Chondrocyte (in vitro differentiated cells): ENCODE measurements at places on chromosomes 13 and 19.

DNA sequence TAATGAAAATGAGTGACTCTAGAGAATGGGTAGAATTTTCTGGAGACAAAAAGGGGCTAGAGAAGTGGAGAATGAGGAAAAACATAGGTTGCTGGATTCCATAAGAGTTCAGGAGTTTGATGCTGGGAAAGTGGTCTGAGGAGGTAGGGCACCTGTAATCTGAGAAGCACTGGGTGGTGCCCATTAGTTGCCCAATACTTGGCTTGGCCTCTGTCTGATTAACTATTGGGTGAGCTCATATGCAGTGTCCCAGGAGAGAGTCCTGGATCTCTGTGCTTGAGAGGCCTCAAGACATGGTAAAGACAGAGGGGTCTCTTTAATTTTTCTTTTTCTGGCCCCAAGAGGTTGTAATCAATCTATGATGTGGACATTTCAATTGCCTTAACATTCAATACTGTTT is 390.1 kb downstream of the TDRD3 start:
- DNase-seq, result no peak

DNA sequence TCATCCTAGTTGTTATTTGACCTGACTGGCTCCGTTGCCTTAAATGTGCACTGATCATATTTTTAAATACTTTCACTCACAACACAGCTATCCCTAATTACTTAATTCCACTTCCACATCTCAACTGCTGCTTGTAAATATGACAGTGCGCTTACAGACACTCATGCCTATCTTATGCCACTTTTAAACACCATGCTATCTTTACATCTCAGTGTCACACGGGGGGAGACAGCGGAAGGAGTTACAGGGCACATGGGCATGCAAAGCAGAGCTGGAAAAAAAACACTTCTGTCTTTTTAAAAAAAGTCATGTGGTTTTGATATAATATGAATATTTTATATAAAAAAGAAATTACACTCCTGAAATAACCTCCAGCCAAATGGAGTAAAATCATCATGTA is 44.1 kb downstream of the SMAD9 start:
- DNase-seq, result no peak

DNA sequence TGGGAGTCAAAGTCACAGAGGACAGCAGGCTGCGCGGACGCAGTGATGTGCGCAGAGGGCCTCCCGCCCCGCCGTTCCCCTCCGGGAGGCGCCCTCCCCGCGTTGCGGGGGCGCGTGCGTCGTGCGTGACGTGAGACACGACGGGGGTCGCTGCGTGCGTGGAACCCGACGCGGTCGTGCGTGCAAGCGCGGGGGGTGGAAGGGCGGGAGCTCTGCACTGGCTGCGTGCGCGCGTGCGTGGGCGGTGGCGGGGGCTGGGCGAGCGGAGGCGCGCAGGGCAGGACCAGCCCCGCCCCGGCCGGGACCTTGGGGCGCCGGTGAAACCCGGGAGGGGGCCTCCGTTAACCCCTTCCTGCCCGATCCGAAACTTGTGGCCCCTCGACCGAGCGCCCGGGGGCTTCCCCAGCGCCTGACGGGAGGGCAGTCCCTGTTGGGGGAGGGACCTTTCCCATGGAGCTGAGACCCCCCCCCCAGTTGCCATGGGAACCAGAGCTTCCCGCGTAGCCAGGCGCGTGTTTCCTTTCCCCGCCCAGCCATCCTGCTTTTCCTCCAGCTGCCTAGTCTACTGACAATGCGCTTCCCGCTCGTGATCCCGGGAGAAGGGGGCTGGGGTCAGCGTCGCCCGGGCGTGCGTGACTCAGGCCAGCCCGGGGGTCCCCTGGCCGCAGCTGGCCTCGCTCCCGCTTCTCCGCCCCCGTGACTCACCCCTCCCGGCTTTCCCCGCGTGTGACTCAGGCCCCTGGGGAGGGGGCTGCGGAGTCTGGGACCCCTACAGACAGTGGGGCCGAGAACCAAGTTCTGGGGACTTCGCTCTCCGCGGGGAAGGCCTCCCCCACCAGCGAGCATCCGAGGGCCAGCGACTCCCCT is 7.3 kb upstream of the HOOK2 start:
- no peak for DNase-seq

DNA sequence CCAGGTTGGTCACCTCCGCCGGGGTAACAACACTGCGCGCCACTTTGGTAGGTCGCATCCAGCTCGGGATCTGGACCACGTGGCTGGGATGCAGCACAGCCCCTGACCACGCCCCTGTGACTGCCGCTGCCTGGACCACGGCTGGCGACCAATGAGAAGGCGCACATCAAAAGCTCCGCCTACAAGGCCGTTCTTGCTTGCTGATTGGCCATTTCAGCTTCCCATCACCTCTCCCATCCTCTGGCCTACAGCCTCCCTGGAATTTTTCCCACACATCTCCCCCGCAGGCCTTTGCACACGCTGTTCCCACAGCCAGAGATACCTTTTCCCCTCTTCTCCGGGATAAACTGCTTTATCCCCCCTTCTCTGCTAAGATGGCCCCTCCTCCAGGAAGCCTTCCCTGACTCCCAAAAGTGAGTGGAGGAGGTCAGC is 12.5 kb upstream of the MAP1S start:
- DNase-seq, result no peak

GRCh38 chr19:5593343-5594255 is 25.8 kb upstream of the TINCR start:
- peak; percentile 83 for DNase-seq

- DNase-seq, result no peak
Observed at GRCh38 chr13:50796463-50796862, 47.0 kb downstream of the DLEU7 start.

- no peak for DNase-seq
Observed at GRCh38 chr13:50417597-50417996, 402.4 kb downstream of the KCNRG start.

GRCh38 chr19:15562861-15563260 is 52.2 kb upstream of the CYP4F8 start:
- DNase-seq, result no peak

GRCh38 chr13:25248071-25248470 is 39.2 kb downstream of the MTMR6 start:
- no peak for DNase-seq

- no peak for DNase-seq
Observed at GRCh38 chr13:110000534-110001345, 214.4 kb upstream of the IRS2 start.

DNA sequence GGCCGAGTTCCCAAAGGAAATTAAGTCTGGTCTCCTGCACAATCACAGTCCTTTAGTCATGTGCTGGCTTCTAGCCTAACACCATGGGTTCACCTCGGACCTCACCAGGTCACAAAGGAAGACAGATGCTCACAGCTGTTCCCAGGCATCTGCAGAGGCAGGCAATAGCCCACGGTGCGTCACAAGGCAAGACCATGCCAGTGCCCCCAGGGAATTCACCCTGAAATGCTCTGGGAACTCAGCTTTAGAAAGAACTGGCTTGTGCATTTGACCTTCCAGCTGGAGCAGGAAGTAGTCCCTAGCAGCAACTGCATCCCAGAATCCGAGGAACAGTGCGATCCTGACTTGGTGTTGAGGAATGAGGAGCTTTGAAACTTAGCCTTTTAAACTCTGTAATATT is 96.8 kb upstream of the WASF3 start:
- DNase-seq, result no peak

DNA sequence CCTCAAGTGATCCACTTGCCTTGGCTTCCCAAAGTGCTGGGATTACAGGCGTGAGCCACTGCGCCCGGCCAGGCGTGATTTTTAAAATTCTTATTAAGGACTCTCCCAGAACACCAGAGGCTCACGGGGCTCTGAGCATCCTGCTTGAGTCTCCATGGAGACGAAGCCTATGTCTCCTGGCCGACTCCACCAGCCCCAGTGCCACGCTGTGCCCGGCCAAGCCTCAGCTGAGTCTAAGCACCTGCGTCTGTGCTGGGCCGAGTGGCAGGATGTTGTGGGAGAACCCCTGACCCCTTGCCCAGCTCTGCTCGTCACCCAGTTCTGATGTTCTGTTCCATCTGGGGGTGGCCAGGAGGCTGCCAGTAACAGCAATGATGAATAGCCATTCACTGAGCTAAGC is 3.9 kb upstream of the CELF5 start:
- DNase-seq, result no peak
